ENCODE measurements at places on chromosomes 13 and 19. TPM values are rescaled to one million over a fixed set of nuclear protein-coding genes. Genes with fewer than 3 reads are reported as not detected.

KCNC3 gene
- total RNA-seq: 4.7 TPM

CYP2A6 gene
- total RNA-seq: not detected

PLIN5 gene
- 1.8 TPM for total RNA-seq

ZNF285 gene
- 17.8 TPM for total RNA-seq

OR7A5 gene
- total RNA-seq: not detected

SERPINE3 gene
- total RNA-seq: 9.9 TPM

C1QTNF9B gene
- total RNA-seq: 0.88 TPM

PHLDB3 gene
- 16.4 TPM for total RNA-seq

SULT2B1 gene
- 1.1 TPM for total RNA-seq

BIVM gene
- total RNA-seq: 45.9 TPM

PPAN gene
- 32.8 TPM for total RNA-seq

PHF11 gene
- 23.4 TPM for total RNA-seq

JSRP1 gene
- total RNA-seq: 5.2 TPM

Data from camera-type eye (tissue), 1 donor.